Smooth muscle cell of the coronary artery (primary cell): ENCODE measurements at places on chromosomes 13 and 19. TPM values are rescaled to one million over a fixed set of nuclear protein-coding genes. Genes with fewer than 3 reads are reported as not detected.

SIGLEC6 gene
- not detected in 2 replicates for total RNA-seq

YJEFN3 gene
- 0.12 and 0.15 TPM in 2 replicates for total RNA-seq

TRPM4 gene
- 7.5 and 10.6 TPM in 2 replicates for total RNA-seq

POLD1 gene
- 19.1 and 34.3 TPM in 2 replicates for total RNA-seq

SPRED3 gene
- 1.4 and 3.6 TPM in 2 replicates for total RNA-seq

CEACAM4 gene
- not detected in 2 replicates for total RNA-seq

FBXO46 gene
- 2.3 and 3.5 TPM in 2 replicates for total RNA-seq

BEST2 gene
- not detected in 2 replicates for total RNA-seq

MCF2L gene
- total RNA-seq = 1.1 and 2.6 TPM in 2 replicates

PHF11 gene
- 8.1 and 9.2 TPM in 2 replicates for total RNA-seq
